Karpas-422 (cell line): ENCODE measurements at places on chromosomes 3 and 15. TPM values are rescaled to one million over a fixed set of nuclear protein-coding genes. Genes with fewer than 3 reads are reported as not detected.
A peak's percentile ranks its signal among the peaks of the same experiment; 100 is the strongest.

DNA sequence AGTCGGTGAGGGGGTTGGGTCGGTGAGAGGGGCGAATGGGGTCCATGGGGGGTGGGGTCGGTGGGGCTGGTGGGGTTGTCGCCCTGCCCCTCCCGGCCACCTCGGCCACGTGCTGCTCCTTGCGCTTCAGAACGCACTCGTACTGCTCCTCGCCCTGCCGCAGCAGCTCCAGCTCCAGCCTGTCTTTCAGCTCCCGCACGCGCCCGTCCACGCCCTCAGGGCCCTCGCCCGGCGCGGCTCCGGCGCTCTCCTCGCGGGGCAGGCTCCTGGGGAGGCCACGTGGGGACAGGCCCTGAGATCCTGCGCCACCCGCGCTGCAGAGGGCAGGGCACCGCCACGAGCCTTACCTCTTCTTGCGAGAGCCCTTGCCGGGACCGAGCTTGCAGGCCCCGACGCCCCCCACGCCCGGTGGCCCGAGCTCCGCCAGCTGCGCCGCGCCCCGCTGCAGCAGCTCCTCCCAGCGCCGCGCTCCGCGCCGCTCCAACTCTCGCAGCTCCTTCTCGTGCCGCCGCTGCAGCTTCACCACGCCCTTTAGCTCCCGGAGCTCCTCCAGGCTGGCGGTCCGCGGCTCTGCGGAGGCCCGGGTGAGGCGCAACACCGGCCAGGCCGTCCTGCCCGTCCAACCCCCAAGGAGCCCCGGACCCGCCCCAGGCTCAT lies 8.2 kb upstream of the ANKRD63 start:
- peaks cover 15% of the 10 kb centered on the region for H3K4me1 ChIP-seq
- H3K36me3 ChIP-seq = no peaks in the 10 kb centered on the region
- H3K4me3 ChIP-seq = no peak overlapping the region
- no peak overlapping the region for H3K27ac ChIP-seq

GRCh38 chr15:96977886-96978285 lies 647.4 kb downstream of the NR2F2 start:
- no peaks in the 10 kb centered on the region for H3K4me1 ChIP-seq
- H3K36me3 ChIP-seq = no peaks in the 10 kb centered on the region
- no peaks in the 10 kb centered on the region for H3K27me3 ChIP-seq
- no peak overlapping the region for H3K4me3 ChIP-seq
- no peak for DNase-seq

- H3K4me1 ChIP-seq = peaks cover 71% of the 10 kb centered on the region
- H3K27me3 ChIP-seq = no peaks in the 10 kb centered on the region
- H3K27ac ChIP-seq = peak overlapping the region; percentile 50
- no peak overlapping the region for H3K4me3 ChIP-seq
- no peaks in the 10 kb centered on the region; the same call in 1 of the 2 replicates for H3K36me3 ChIP-seq
- DNase-seq = no peak
Observed at GRCh38 chr15:78051596-78051995, 25.9 kb downstream of the TBC1D2B start.

The MORC1 gene
- total RNA-seq = not detected in 2 replicates

The WDR53 gene
- 7.0 and 9.2 TPM in 2 replicates for total RNA-seq

The GOLGA8O gene
- not detected in 2 replicates for total RNA-seq

GRCh38 chr3:23723930-23724329 lies 81.8 kb upstream of the UBE2E1 start:
- peak; percentile 74 for DNase-seq
- peaks cover 8% of the 10 kb centered on the region for H3K4me1 ChIP-seq
- no peak overlapping the region for H3K27ac ChIP-seq
- no peak overlapping the region for H3K4me3 ChIP-seq

DNA sequence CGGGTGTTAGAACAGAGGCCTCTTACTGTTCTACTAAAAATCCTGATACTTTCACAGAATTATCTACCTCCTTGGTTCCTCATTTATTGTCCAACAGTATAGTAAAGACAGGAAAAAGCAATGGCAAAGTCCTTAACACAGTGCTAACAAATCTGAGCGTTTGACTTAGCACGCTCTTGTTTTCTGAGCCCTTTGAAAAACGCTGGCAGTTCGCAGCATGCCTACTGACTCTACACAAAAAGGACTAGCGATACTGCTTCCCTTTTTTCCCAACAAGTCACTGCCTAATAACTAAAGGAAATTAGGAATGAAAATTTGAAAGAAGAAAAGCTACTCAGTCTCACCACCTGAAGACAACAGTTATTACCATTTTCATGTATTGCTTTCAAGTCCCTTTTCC lies 34.8 kb upstream of the CEMIP start:
- H3K36me3 ChIP-seq = no peaks in the 10 kb centered on the region
- H3K4me1 ChIP-seq = no peaks in the 10 kb centered on the region
- H3K4me3 ChIP-seq = no peak overlapping the region
- no peak for DNase-seq
- no peak overlapping the region for H3K27ac ChIP-seq

The NANOGP8 gene
- not detected in 2 replicates for total RNA-seq

The STXBP5L gene
- not detected in 2 replicates for total RNA-seq

- no peak for DNase-seq
- H3K4me1 ChIP-seq = no peaks in the 10 kb centered on the region
- no peaks in the 10 kb centered on the region for H3K36me3 ChIP-seq
- no peaks in the 10 kb centered on the region for H3K27me3 ChIP-seq
- no peak overlapping the region for H3K27ac ChIP-seq
Observed at GRCh38 chr3:140206196-140207040, 271.4 kb downstream of the CLSTN2 start.

DNA sequence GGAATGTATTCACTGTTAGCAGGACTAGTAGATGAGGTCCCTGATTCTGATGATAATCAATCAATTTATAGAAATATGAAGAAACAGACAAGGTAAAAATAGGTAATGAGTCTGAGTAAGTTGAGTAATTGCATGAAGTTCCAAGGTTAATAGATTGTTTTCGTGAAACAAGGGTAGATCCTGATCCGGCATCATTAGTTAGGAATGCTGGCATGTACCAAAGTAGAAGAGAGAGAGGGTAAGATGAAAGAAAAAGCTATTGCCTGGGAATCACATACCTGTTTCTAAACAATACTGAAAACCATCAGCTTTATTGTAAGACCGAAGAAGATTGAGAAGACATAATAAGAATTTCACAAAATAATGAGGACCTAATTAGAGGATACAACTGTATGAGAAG lies 118.1 kb upstream of the ARPP21 start:
- no peaks in the 10 kb centered on the region for H3K36me3 ChIP-seq
- DNase-seq = no peak
- no peaks in the 10 kb centered on the region for H3K4me1 ChIP-seq
- H3K27ac ChIP-seq = no peak overlapping the region
- H3K4me3 ChIP-seq = no peak overlapping the region

DNA sequence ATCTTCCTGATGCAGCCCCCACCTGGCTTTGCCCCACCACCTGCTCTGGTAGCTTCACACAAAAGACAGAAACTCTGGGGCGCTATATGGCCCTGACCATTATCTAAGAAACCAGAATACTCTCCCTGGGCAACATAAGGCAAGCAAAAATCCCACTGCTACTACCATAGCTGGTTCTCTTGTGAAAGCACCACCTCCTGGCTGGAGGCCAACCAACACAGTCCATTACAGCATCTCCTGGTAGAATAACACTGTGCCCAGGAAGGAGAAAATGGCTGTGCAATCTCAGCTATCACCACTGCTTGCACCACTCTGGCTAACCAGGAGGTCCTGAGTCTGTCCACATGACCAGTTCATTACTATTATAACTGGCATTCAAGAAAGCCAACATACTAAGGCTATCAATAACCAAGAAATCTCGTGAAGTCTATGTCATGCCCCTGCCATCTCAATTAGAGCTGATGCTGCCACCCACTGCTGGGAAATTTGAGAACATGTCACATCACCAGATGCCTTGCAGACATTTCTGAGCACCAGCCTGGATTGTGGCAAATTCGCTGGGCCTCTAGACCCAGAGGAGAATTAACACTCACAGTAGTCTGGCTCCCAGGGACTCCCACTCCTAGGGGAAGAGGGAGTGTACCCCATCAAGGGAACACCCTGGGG lies 1114.8 kb downstream of the ROBO2 start:
- no peaks in the 10 kb centered on the region for H3K36me3 ChIP-seq
- no peak overlapping the region; the same call in 1 of the 2 replicates for H3K27ac ChIP-seq
- no peaks in the 10 kb centered on the region for H3K27me3 ChIP-seq
- peak; percentile 73 for DNase-seq

GRCh38 chr15:77859491-77860060 lies 217.9 kb downstream of the TBC1D2B start:
- H3K36me3 ChIP-seq = no peaks in the 10 kb centered on the region
- H3K4me1 ChIP-seq = peaks cover 58% of the 10 kb centered on the region
- no peak overlapping the region for H3K27ac ChIP-seq
- no peak for DNase-seq
- H3K4me3 ChIP-seq = no peak overlapping the region

GRCh38 chr15:52154896-52155865 lies 36.0 kb downstream of the GNB5 start:
- no peak for DNase-seq
- H3K36me3 ChIP-seq = no peaks in the 10 kb centered on the region
- peaks cover 28% of the 10 kb centered on the region for H3K4me1 ChIP-seq
- H3K27ac ChIP-seq = no peak overlapping the region
- no peak overlapping the region for H3K4me3 ChIP-seq
- no peaks in the 10 kb centered on the region for H3K27me3 ChIP-seq

The ACAN gene
- not detected in 2 replicates for total RNA-seq

The LYZL4 gene
- total RNA-seq = not detected in 2 replicates

The FOXB1 gene
- not detected in 2 replicates for total RNA-seq

DNA sequence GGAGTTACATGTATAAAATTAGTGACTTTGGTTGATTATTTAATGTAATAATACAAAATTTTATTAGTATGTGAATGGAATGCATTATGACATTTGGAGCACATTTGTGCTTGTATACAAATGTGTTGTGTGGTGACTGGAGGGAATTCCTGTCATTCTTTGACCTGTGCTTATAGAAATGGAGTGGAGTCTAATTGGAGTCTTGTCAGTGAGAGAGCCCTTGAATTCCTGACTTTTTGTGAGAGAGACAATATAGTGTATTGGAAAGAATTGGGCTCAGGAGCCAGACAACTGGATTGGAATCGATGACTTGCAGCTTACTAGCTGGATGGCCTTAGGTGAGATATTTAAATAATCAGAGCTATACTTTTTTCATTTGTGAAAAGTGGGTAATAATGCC lies 9.4 kb downstream of the TCF12 start:
- H3K36me3 ChIP-seq = peaks cover 75% of the 10 kb centered on the region
- H3K4me3 ChIP-seq = no peak overlapping the region
- H3K27ac ChIP-seq = no peak overlapping the region
- no peak for DNase-seq

DNA sequence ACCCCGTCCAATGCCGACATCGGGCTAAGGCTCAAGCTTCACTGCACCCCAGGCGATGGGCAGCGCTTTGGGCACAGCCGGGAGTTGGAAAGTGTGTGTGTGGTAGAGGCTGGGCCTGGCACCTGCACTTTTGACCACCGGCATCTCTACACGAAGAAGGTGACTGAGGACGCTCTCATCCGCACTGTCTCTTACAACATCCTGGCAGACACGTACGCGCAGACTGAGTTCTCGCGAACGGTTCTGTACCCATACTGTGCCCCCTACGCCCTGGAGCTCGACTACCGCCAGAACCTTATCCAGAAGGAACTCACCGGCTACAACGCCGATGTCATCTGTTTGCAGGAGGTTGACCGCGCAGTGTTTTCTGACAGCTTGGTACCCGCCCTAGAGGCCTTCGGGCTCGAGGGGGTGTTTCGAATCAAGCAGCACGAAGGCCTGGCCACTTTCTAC lies 1.0 kb downstream of the PDE12 start:
- peak overlapping the region; percentile 87 for H3K4me3 ChIP-seq
- DNase-seq = peak; percentile 73
- H3K27ac ChIP-seq = no peak overlapping the region
- peaks cover 43% of the 10 kb centered on the region for H3K4me1 ChIP-seq
- H3K27me3 ChIP-seq = no peaks in the 10 kb centered on the region
- peaks cover 26% of the 10 kb centered on the region for H3K36me3 ChIP-seq
